NCI-H2171 treated with DMSO at 0.1 percent for 48 hours (cell line): ENCODE measurements at places on chromosomes 6 and 20.

DNA sequence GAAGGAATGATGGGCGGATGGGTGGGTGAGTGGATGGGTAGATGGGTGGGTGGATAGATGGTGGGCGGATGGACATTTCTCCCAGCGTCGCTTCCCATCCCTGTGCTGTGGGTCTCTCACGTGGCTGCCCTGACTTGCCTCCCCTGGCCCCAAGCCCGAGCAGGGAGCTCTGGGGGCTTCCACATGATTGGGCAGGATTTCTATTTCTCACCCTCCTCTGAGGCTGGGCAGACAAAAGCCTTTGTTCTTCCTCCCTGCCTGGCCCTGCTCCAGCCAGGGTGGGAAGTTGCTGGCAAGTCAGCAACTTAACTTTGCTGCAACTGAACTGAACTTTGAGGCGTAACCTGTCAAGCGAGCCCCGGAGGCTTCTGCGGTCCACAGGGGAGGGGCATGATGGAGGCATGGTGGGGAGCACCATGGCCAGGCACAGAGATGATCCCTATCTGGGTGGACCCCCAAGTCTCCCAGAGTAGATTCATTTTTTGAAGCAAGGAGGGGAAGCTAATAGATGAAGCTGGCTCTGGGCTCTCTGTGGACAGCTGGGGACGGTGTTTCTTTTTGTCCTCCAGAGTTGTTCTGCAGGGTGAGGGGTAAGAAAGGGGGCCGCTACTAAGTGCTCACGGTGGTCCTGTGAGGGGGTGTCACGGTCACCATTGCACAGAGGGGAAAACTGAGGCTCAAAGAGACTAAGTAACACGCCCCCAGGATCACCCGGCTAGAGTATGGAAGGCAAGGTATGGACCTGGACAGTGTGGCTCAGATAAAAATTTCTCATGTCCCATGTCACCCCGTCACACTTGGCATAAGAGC lies 140.1 kb downstream of the CEBPB start:
- DNase-seq: no peak

- DNase-seq: no peak
These were observed 47.6 kb downstream of the KIZ start for GRCh38 chr20:21173485-21173884.

GRCh38 chr6:8194490-8194889 lies 92.1 kb upstream of the EEF1E1 start:
- no peak for DNase-seq

DNA sequence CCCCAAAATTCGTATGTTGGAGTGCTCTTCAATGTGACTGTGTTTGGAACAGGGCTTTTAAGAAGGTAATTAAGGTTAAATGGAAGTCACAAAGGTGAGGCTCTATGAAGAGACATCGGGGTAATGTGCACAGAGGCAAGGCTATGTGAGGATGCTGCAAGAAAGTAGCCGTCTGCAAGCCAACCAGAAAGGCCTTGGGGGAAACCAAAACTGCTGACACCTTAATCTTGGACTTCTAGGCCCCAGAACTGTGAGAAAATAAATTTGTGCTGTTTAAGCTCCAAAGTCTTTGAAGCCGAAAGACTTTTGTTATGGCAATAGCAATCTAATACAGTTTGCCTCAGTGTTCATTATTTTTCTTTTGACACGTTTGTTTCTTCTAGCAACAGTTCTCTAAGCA lies 2.4 kb upstream of the IRAK1BP1 start:
- no peak for DNase-seq

DNA sequence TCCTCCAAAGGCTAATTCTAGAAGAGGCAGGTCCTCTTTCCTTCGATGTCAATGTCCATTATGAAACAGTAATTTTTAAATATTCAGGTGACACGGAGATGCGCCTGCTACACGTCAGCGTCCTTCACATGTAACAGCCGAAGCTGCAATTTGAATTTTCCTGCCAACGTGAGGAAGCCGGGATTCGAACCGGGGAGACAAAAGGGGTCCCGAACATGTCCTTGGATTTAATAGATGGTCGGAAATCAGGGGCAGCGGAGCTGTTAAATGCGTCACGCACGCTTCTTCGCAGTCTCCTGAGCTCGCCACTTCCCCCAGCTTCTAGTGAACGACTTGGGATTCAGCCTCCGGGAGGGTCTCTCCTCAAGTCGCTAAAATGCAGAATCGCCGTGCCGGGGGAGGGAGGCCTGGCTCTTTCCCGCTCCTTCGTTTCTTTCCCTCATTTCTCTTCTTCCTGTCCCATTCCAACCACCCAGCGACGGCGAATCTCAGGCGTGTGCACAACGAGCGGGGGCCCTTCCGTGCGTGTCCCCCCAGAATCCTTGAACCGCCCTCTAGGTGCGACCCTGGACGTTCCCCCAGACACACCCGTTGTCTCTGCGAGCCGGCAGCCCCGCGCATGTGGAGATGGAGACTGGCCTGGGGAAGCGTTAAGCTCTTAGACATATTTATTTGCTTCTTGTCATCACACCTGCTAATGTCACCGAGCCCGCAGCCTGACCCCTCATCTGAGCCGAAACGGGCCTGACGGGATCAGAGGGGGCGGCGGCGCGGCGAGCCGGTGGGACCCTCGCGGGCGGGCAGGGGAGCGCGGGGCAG lies 1.3 kb upstream of the FOXC1 start:
- peak; percentile 37 for DNase-seq

DNA sequence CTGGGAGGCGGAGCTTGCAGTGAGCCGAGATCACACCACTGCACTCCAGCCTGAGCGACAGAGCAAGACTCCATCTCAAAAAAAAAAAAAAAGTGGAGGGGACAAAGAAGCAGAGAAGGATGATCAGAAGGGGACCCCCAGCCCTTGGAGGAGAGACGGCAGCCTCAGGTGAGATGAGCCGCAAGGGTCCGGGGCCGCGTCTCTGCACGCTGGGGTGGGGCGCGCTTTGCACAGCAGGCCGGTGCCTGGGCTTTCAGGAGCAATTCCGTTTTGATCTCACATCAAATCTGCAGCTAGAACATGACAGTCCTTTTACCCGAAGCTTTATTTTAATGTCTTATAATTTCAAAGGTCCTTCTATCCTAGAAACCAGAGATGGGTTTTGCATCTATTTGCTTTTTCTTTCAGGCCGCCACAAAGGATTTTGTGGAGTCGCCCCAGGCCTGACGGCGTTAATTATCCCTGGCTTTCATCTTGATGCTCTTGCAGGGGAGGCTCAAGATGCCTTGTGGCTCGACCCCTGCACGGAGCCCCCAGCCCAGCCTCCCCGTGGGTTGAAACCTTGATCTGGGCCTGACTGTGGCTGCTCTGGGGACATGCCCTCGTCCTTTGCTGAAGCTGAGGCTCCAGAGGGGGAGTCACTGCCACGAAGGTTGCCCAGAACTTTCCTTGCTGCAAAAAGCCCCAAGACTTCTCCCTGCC lies 17.3 kb downstream of the HRH3 start:
- DNase-seq: no peak

DNA sequence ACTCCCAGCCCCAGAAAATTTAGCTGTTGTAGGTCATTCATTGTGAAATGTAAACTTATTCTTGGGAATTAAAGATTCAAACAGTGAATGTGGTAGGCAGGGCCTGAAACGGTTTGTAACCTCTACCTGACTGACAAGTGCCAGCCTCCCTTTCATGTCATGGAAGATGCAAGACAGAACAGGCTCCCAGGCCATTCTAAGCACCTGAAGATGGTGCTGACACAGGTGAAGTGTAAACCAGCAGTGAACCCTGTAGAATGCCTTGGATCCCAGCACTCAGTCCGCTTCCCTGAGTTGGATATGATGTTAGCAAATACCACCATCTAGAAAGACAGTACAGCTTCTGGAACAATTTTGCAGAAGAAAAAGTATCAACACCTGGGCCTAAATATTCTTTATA lies 19.3 kb downstream of the CYP24A1 start:
- no peak for DNase-seq

GRCh38 chr6:107323133-107323785 lies 136.1 kb downstream of the PDSS2 start:
- DNase-seq: no peak

DNA sequence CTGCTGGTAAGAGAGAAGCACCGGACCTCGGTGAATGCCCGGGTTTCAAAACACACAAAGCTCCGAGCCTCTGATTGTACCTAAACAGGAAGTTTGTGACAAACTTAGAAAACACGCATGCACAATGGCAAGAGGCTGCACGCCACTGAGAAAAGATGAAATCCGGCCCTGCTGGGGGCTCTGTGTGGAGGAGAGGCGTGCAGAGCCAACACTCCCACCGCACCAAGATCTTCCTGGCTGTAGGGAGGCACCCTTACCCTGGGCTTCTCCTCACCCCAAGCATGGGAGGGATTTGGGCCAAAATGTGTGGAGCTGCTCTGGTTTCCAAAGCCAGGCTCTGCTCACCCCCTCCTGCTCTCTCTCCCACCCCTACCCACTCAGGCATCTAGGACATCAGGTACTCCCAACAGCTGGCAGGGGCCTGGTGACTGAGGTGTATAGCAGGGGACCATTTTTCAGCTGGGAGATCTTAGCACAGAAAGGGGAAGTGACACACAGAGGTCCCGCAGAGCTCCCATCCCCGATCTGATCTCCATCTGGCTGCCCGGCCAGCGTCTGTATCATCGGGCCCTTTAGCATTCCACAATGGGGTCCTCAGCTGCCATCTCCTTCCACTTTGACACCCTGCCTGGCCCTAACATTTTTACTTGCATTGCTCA lies 84.2 kb downstream of the TRERF1 start:
- no peak for DNase-seq

- DNase-seq: no peak
These were observed 97.4 kb downstream of the THBS2 start for GRCh38 chr6:169156108-169156792.

GRCh38 chr6:15538106-15538505 lies 124.7 kb downstream of the DTNBP1 start:
- no peak for DNase-seq

DNA sequence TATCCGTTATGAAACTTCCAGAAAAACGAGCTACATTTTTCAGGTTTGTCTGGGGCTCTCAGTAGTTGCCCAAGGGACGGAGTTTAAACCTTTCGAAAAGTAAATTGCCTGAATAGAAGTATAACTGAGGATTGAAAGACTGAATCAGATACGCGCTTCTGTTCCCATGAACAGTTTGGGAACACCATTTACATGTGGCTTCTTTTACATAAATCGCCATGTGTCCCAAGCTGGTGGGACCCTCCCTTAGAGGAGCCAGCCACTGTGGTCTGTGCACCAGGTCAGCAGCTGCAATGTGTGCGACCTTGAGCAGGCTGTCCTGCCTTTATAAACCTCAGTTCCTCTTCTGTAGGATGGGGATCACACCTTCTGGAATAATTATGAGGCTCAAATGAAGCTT lies 11.0 kb downstream of the ENTPD6 start:
- DNase-seq: no peak

- DNase-seq: no peak
These were observed 71.4 kb downstream of the DACT2 start for GRCh38 chr6:168248148-168248620.

GRCh38 chr6:53517021-53517420 lies 27.9 kb downstream of the GCLC start:
- DNase-seq: no peak

DNA sequence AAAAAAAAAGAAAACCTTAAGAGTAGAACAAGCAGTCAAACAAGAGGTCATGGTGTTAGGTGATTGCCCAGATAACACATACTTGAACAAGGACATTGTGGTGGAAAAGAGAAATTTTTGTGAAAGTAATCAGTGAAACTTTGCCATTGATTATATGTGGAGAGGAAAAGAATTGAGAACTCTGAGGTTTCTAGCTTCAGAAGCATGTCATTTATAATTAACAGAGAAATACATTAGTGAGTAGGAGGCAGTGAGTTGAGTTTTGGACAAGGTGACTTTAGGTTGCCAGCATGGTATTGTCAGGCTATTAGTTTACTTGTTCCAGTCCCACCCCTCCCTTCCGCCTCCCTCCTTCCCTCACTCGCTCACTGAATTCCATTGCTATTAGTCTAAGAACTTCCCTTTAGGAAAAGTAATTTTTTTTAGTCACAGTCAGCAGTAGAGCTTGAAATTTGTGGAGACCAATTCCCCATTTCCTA lies 17.2 kb downstream of the TAB2 start:
- DNase-seq: no peak

GRCh38 chr20:38842026-38842425 lies 36.5 kb downstream of the PPP1R16B start:
- DNase-seq: no peak

DNA sequence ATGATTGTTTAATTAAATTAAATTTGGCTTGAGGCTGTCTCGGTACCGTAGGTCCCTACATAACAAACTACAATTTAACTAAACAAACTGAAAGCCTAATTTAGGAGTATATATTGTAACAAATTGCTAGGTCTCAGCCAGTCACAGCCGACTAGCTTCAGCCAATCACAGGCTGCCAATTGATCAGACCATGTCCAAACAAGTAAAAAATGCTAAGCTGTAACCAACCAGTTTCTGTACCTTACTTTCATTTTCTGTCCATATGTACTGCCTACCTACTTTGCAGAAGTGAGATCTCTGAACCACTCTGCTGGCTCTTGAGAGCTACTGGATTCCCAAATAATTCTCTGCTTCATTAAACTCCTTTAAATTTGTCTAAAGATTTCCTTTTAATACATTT lies 648.0 kb upstream of the GJE1 start:
- DNase-seq: no peak

- DNase-seq: no peak
These were observed 50.6 kb downstream of the RCAN2 start for GRCh38 chr6:46440641-46441040.

DNA sequence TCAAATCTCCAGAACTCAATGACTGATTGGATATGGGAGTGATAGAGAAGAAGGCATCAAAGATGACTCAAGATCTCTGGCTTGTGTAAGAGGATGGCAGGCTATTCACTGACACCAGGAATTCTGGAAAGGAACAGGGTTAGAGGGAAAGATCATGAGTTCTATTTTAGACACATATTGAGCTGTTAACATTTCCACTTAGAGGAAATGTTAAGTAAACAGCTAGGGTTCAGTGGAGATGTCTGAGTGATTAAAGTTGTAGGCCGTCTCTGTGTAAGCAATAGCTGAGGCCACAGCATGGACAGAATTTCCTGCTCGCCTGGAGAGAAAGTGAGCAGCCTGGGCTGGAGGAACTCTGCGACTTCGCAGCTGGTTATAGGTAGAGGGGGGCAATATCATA lies 21.0 kb downstream of the ZC3H12D start:
- DNase-seq: no peak

- no peak for DNase-seq
These were observed 19.3 kb downstream of the RIPOR2 start for GRCh38 chr6:24916496-24916895.

- no peak for DNase-seq
These were observed 43.6 kb downstream of the REPS1 start for GRCh38 chr6:138944412-138944811.
